ENCODE measurements at places on chromosomes 4 and X.

DNA sequence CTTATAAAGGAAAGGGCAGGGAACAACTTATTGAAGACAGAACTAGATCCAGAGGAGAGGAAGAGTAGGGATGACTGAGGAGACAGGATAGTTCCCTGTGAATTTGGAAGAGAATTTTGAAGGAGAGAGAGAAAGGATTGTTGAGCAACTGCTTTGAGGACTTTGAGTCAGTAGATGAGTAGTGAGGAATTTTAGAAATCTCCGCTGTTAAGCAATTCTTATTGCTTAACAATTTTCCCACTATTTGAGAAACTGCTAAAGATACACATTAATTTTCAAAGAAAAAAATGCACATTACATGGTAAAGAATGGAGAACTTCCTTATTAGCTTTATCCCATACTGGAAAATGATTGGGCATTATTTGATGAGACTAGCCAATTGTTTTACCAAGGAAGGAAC lies 116.3 kb upstream of the NRK start:
- no peak for DNase-seq

GRCh38 chr4:38935391-38936073 lies 67.9 kb downstream of the FAM114A1 start:
- DNase-seq = no peak

- no peak for DNase-seq
Measured at GRCh38 chr4:174520660-174521059, 1.6 kb downstream of the HPGD start.

GRCh38 chrX:135388841-135389240 lies 32.9 kb upstream of the SMIM10L2A start:
- no peak for DNase-seq

GRCh38 chr4:1074077-1074476 lies 39.3 kb downstream of the RNF212 start:
- DNase-seq = no peak

DNA sequence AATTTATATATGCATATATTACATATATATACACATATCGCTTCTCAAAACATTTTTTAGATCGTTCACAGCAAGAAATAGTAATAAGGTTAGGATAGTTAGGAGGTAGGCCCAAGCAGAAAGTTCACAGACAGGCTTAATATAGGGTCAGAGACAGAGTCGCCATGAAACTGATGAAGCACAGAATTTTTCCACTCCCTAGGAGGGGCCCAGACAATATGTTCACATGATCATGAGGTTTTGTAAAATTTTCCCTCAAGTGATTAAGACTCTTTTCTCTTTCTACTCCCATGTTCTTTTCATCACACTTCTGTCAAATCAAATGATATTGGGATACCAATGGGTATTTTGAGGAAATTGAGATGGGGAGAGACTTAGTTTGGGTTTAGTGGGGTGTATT lies 5.2 kb upstream of the ENAM start:
- no peak for DNase-seq

- no peak for DNase-seq
Measured at GRCh38 chrX:154435171-154435733, 1.7 kb upstream of the GDI1 start.

GRCh38 chrX:10157032-10157341 lies 212 bp downstream of the CLCN4 start:
- DNase-seq = no peak

DNA sequence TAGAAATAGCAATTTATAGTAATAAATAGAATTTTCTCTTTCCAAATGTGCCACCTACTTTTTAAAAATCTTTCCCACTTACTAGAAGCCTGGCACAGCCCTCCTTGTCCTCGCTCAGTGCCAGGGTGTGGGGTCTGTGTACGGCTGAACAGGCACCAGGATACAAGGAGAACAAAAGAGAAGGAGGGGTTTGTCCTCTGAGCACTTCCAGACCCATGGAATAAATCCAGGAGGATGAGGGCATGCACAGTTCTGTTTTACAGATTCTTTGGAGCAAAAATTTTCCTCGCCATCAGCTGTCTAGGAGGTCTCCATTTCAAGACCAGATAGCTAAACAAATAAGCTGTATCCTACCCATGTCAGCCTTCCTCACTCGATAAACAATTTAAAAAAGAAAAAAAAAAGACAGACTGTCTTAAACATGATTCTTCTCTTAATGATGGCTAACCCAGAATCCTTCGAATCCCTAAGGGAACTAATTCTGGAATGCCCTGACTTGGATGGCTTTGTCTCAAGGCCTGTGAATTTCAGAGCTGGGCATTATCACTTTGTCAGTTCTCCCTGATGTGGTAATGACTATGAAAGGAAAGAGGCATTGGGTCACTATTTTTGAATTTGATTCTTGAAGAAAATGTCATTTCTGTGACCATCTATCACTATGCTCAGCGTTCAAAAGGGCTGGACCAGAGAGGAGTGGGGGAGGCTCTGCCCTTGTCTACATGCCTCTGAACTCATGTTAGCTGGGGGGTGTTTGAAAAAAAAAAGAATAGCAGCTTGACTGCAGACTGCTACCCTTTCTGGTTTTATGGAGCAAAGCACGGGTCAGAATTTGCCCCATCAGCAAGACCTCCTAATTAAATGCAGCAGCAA lies 151.0 kb downstream of the DCTD start:
- no peak for DNase-seq

DNA sequence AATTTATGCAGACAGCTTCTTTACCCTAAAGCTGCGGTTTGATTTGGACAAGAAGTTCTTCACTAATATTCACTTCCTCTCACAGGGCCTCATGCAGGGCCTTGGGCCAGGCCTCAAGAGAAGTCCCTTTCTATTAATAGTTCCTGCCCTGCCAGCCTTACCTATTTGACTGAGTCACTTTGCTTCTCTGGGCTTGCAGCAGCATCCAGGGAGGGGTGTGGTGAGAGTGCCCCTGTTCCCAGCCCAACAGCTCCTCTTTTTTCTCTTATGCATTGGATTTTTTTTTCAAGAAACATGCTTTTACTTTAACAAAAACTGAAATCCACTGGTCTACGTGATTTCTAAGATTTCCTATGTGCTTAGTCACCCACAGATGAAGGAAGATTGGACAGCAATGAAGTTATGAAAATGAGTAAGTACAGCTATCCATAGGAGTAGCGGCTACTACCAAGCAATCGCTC lies 26.7 kb downstream of the FAM156B start:
- no peak for DNase-seq

DNA sequence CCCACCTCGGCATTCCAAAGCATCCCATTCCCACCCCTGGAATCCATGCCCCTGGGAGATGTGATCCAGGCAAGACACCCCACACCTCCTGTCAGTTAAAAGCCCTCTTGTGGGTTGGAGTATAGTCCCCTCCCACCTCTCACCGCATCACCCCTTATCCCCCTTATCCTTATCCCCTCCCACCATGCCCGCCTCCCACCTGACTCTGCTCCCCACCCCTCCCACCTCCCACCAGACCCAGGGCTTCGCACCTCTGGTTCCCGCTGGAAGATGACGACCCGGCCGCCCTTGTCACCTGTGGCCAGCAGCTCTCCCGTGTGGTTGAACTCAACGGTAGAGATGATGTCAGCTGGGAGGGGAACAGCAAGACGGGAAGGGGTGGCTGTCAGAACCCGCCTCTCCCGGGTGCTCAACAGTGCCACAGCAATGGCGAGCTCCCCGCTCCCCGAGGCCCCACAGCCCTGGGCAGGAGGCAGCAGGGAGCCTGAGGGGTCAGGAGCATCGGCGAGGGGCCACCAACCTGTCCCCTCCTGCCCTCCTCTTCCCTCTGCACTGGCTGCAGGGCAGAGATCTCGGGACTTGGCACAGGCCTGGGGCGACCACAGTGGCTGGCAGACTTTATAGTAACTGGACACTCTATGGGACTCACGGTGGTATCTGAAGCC lies 91.5 kb downstream of the PPP2R2C start:
- no peak for DNase-seq

GRCh38 chr4:78439328-78439727 lies 112.2 kb upstream of the ANXA3 start:
- DNase-seq = no peak

GRCh38 chr4:126697748-126698147 lies 935.0 kb upstream of the INTU start:
- no peak for DNase-seq

DNA sequence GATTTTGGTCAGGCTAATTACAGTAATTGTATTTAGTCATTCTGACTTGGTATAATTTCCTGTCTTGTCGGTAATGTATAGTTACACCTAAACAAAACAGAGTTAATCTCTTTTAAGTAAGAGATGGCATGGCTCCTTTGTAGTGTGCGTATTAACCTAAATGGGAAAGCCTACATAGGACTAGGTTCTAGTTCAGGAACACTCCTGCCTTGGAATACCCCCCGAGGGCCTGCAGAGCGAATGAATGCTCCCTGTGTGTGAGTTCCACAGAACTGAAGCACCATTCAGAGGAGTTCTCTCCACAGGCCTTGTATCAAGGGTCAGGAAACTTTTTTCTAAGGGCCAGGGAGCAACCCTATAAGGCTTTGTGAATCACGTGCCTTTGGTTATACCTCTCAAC lies 44.9 kb upstream of the STIM2 start:
- DNase-seq = no peak

DNA sequence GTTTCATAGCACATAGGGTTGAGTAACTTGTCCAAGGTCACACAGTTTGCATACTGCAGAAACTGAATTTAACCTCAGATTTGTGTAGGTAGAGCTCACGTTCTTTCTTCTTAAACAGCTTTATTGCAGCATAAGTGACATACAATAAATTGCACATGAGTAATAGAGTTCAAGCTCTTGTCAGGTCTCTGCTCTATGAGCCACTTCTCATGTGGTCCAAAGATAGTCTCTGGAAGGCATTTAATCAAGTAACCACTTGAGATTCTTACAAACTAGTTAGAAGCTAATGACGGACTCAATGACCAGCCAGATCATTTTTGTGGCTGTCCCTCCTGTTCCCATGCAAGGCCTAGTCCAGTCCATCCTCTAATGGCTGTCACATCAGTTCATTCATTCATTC lies 68.9 kb downstream of the MAOB start:
- no peak for DNase-seq

DNA sequence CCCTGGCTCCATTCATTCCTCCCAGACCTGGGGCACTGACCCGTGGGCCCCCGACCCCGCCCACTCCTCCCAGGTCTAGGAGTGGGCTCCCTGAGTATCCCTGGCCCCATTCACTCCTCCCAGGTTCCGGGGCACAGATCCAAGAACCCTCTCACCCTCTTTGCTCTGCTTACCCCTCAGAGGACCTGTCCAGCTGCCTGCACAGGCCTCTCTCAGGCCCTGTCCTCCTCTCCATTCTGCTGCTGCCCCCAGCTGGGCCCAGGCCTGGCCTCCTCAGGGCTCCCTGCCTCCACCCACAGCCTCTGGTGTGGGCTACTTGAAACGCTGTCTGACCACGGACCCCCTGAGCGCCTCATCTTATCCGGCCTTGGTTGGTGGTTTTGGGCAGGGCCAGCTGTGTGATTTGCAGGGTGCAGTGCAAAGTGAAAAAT lies 217.7 kb upstream of the PSAPL1 start:
- DNase-seq = no peak

GRCh38 chr4:8295471-8295870 lies 25.9 kb downstream of the HTRA3 start:
- DNase-seq = no peak

DNA sequence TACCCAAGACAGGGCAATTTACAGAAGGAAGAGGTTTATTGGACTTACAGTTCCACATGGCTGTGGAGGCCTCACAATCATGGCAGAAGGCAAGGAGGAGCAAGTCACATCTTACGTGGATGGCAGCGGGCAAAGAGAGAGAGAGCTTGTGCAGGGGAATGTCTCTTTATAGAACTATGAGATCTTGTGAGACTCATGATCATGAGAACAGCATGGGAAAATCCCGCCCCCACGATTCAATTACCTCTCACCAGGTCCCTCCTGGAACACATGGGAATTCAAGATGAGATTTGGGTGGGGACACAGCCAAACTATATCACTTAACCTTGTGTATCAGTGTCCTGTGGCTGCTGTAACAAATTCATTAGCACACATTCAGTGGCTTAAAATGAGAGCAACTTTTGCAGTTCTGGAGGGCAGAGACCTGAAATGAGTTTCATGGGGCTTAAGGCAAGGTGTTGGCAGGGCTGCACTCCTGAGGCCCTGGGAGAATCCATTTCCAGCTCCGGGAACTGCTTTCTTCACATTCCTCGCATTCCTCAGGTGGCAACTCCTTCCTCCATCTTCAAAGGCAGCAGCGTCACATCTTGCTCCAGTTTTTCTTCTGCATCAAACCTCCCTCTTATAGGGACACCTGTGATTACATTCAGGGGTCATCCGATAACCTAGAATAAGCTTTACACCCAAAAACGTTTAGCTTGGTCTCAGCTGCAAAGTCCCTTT lies 22.3 kb upstream of the NSG1 start:
- DNase-seq = no peak

- no peak for DNase-seq
Measured at GRCh38 chrX:134460862-134461220, 876 bp downstream of the HPRT1 start.

DNA sequence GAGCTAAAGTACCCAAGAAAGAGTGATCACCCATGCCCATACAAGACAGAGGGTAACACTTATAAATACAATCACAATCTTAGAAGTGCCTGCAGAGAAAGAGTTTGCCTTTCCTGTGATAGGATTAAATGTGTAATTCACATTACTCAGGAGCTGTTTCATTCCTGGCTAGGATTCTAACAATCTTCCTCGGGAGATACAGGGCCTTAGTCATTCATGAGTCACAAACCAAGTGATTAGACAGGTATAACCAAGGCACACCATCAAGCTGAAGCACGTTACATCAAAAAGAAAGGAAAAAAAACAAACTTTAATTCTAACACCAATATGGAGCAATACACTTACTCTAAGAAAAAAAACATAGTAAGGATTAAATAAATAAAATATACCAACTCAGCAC lies 14.9 kb downstream of the ABCG2 start:
- no peak for DNase-seq

GRCh38 chr4:111064342-111064993 lies 441.6 kb upstream of the PITX2 start:
- DNase-seq = no peak

DNA sequence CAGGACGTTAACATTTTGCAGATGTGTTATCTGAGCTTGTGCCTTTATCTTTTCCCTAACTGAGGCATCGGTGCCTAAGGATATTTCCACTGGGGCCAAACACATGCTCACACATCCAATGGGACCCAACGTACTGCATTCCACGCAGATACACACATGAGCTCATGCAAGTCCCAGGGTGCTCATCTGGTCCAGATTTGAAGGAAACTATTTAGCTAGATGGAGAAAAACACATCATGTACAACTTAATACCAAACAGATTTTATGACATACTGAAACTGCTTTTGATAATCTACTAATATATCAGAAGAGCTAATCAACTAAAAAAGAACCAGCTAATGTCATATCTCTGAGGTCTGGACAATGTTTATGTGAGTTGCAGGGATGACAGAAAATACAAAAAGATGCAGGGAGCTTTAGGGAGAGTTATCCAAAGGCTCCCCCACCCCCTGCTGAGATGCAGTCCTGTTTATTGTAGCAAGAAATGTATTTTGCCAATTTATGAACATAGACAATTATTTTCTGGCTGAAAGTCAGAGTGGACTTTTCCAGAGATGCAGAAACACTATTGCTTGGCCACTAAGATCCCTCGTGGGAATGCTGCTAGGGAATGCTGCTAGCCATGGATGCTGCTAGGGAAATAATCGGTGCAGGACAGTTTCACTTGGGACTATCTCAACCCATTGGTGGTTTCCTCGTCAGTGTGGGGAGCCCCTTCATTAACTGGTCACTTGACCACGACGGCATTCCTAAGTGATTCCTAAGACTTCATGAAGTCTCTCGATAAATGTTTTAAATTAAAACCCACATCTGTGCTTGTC lies 172.8 kb downstream of the SMIM20 start:
- DNase-seq = no peak

- peak; percentile 89 for DNase-seq
Measured at GRCh38 chrX:34404386-34405070, 252.6 kb downstream of the TMEM47 start.

GRCh38 chr4:154743683-154744340 lies at the start of gene LRAT:
Gene LRAT, plus strand, starts transcription at chr4:154744000. Its CDS starts 327 bp downstream, at chr4:154744327.
- DNase-seq = no peak
